ENCODE measurements at places on chromosomes 12 and 14.

- no peak for DNase-seq
Observed at GRCh38 chr14:65044596-65044959, 57.7 kb downstream of the MAX start.

DNA sequence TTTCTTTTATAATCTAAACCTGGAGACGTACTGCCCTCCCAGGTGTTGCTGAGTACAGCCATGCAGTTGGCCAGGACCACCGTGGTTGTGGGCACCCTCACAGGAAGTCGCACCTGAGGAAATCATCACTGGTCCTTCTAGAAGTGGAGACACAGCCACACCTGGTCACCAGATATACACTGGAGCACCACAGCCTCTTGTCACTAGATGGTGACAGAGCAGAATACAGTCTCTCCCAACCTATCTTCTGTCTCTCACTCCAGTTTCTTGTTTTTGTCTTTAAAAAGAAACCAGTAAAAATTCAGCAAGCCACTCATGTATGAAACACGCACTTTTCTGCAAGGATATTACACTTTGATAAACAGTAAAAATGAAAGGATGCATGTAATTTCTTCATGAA, 43.1 kb upstream of the GPHB5 start:
- no peak for DNase-seq

DNA sequence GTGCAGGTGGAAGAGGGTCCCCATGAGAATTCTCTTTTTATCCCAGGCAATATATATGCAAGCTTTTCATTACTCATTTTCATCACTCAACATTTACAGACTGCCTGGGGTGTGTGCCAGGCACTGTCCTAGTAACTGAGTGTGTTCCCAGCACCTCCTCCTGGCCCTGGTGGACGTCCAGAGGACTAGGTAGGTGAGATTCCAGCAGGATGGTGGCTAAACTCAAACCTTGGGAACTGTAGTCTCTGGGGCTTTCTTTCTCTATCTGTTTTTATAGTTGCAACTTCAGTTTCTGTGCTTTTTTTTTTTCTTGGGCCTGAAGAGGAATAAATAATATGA, 63.8 kb downstream of the SUSD6 start:
- no peak for DNase-seq

DNA sequence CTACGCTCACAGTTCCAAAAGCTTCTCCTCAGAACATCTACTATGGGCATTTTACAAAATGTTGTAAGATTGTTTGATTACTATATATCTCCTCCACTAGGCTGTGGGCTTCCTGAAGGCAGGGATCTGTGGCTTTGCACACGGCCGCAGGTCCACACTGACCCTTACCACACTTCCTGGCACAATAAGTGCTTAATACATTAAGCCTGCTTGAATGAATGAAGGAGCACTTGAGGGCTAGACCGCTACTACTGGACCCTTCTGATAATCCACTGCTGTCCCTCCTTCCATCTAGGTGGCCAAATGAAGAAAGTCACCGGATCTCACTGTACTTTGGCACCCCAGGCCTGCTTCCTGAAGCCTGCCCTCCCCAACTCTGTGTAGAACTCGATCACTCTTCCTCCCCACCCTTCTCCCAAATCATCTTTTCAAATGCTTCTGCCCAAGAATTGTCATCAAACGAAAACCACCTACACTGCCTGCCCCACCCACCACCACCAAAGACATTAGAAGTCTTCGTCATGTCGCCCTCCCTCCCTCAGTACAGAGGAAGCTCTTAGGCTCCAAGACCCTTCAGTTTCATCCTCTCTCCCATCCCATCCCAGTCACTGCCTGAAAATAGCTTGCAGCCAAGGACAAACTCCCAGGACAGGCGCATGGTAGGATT, 596 bp upstream of the ZBTB39 start:
- no peak for DNase-seq

- no peak for DNase-seq
Observed at GRCh38 chr14:103816991-103817390, 30.4 kb downstream of the PPP1R13B start.

DNA sequence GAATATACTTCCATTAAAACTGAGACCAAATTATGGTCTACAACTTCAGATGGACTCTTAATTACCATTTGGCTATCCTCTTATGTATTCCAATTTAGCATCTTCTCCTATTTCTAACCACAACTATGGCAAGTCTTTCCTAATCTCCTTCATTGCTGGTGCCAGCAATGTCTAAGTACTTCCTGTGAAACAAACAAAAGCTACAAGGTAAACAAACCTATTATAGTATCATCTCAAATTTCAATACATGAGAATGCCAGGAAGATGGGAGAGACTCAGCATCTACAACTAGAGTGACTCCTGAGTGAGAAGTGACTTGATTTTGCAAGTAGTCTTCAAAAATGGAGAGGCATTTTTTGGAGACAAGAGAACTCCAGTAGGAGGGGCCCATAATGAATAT, 202.9 kb upstream of the ATXN7L3B start:
- DNase-seq, result no peak

- no peak for DNase-seq
Observed at GRCh38 chr12:47823422-47824086, 3.9 kb upstream of the HDAC7 start.

- no peak for DNase-seq
Observed at GRCh38 chr14:99698642-99699041, 14.5 kb downstream of the CYP46A1 start.

All from NCI-H2171 (cell line).